ENCODE measurements at places on chromosomes 2 and 18.

DNA sequence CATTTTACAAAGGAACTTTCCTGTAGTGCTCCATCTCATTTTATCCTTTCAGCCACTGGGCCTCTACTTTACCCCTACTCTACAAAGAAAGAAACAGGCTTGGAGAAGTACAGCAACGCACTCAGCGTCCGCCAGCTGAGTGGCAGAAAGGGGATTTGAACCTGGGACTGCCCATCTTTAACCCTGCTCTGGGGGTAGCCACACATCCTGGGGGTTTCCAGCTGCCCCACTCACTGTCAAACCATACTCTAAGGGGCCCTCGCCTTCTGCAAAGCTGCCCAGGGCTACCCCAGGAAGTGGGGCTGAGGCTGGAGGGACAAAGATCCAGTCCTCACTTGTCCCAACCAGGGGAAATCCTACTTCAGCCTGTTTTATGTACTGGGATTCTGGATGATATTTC lies 17.9 kb downstream of the HS1BP3 start:
- no peak for DNase-seq

- DNase-seq: no peak
Observed at GRCh38 chr2:84846041-84846663, 34.7 kb downstream of the TRABD2A start.

GRCh38 chr18:63159590-63159989 lies 160.0 kb downstream of the BCL2 start:
- DNase-seq: no peak

DNA sequence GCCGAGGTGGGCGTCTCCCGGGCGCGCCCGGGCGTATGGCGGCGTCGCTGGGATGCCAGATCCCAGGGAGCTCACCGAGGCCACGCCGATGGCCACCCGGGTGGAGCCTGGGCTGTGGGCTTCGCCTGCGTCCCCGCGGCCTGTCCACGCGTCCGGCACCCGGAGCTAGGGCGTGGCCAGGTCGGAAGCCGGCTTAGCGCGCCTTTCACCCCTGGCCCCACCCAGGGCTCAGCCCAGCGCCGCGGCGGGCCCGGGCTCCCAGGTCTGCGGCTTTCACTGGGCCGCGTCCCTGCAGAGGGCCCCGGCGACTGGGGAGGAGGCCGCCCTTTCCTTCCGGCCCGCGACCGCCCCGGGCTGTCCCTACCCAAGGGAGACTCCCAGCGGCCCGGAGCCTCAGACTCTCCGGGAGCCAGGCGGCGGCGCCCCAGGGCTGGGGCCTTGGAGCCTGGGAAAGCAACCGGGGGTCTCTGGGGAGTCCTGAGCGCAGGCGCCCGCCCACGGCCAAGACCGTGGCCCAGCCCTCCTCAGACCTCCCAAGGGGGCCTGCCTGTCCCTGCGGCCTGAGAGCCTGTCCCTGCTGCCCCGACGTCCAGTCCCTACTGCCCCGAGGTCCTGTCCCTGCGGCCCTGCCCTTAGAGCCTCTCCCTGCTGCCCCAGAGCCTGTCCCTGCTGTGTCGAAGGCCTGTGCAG lies 36.3 kb upstream of the ITM2C start:
- no peak for DNase-seq

DNA sequence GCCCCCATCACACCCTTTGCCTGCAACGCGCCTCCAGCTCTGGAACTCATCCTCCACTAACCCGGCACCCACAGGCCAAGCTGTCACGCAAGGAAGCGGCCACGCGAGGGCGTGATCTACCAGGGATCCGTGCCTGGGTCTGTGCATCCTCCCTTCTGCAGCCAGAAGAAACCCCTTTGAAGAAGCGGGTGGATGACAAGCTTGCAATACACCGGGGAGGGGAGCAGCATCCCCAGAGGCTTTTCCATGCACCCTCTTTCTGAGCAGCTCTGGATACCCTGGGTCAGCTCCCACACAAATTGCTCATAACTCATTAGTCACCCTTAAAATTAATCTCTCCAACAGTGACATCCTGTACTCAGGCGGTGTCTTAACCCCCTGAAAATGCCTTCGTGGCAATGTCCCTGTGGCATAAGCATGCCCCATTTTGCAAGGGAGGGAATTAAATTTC lies 47.6 kb downstream of the PDCL3 start:
- DNase-seq: peak; percentile 65

GRCh38 chr2:136777391-136777790 lies 12.0 kb downstream of the THSD7B start:
- DNase-seq: no peak

DNA sequence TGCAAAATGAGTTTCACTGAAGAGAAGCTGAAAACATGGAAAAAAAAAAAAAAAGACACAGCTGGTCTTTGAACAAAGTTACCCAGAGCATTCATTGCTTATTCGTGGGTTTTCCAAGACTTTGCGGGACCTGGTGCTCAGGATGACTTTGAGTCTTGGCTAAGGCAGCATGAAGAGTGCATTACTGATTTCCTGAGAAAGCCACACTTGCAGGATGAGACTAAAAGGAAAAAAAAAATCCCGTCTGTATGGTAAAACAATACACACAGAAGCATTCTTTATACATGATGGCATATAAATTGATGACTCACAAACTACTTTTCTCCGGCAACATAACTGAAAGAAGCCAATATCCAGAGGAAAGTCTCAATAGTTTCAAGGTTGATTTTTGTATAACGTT lies 195.4 kb downstream of the SPP2 start:
- DNase-seq: peak; percentile 89

DNA sequence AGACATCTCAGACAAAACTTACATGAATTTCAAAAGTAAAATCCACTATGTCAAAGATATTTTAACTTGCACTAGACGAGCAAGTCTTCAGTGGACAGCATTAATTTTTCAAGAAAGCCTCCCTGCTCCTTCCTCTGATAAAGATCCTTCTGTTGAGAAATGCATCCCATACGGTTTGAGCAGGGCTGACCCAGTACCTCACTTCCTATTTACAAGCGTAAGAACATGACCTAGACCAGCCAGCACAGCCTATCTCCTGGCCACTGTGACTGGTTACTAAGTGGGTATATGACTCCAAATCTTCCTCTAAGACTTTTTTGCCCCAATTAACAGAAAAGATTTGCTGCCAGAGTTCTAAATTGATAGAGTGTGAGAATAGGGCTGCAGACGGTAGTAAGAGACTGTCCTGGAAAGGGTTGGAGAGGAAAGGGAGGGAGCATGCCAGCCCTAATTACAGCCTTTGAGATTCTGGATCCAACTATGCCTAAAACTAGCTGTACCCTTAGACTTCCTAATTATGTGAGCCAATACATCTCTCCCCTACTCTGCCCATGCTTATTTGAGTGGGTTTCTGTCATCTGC lies 108.4 kb downstream of the PRELID3A start:
- DNase-seq: no peak

GRCh38 chr2:234711308-234711707 lies 214.4 kb upstream of the ARL4C start:
- no peak for DNase-seq

DNA sequence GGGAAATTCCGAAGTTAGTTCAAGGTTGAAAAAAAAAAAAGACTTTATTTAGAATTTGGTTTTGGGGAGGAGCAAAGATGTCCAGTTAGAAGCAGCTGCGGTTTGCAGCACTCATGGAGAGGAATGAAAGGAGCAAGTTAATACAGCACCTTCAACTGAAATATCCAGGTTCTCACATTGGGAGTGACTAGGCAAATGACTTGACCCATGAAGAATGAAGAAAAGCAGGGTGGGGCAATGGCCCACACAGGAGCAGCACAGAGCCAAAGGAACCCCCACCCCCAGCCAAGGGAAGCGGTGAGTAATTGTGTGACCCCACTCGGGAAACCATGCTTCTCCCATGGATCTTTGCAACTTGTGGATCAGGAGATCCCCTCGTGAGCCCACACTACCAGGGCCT lies 32.8 kb downstream of the ZNF892 start:
- no peak for DNase-seq

DNA sequence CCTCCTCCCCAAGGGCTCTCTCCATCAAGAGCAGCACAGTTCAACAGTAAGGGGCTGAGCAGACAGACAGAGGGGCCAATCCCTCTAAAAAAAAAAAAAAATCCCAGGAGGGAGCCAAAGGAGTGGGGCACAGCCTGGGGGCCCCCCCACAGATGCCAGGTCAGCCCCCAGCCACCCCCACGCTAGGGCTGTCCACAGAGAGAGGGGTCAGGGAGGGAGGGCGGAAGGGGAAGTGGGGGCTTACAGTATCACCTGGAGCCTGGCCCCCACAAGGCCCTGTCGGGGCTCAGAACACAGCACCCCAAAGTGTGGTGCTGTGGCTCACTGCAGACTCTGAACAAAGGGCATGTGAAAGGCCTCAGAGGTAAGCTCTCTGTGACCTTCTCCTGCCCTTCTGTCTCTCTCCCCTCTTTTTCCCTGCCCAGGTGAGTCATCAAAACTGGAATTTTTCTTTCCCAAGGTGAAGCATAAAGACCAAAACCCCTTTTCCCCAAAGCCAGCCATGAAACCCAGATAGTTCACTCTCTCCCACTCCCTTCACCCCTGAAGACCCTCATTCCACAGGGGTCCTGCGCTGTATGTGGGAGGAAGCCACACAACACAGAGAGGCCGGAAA lies 13.9 kb downstream of the BIN1 start:
- DNase-seq: no peak

- DNase-seq: no peak
Observed at GRCh38 chr2:175964195-175964594, 37.9 kb downstream of the LNPK start.

DNA sequence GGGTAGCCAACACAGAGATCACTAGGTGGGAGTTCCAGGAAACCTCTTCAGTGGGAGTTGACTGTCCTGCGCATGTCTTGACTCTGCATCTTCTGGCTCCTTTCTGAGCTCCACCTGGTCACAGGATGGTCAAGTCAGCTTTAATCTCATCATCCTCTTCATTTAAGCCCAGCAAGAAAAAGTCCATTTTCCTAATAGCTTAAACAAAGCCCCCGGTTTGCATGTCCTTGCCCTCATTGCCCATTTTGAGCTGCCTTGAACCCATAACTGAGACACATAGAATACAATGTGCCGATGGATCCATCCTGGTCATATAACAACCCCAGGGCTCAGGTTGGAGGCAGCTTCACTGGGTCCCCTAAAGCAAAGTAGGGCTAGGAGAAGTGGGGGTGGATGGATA lies 40.8 kb downstream of the SPATS2L start:
- no peak for DNase-seq

DNA sequence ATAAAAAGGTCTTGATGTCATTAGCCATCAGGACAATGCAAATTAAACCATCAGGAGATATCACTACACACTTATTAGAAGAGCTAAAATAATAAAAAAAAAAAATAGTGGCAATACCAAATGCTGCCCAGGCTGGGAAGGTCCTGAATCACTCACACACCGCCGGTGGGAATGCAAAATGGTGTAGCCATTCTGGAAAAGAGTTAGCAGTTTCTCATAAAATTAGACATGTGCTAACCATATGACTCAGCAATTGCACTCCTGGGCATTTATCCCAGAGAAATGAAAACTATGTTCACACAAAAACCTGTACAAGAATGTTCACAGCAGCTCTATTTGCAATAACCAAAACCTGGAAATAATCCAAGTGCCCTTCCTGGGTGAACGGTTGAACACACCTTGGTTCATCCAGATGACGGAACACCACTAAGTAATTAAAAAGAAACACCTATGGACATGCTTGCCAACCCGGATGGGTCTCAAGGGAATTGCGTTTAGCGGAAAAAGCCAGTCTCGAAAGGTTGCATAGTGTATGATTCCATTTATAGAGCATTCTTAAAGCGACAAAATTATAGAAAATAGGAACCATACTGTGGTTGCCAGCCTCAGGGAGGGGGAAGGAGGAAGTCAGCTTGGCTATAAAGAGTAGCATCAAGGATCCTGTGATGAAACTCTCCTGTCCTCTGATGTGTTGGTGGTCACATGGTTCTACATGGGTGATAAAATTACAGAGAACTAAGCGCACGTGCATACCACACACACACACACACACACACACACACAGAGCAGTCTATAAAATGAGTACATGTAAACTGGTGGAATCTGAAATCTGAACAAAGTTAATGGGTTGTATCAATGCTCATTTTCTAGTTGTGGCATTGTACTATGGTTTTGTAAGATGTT lies 4.6 kb downstream of the MBP start:
- peak; percentile 76 for DNase-seq

DNA sequence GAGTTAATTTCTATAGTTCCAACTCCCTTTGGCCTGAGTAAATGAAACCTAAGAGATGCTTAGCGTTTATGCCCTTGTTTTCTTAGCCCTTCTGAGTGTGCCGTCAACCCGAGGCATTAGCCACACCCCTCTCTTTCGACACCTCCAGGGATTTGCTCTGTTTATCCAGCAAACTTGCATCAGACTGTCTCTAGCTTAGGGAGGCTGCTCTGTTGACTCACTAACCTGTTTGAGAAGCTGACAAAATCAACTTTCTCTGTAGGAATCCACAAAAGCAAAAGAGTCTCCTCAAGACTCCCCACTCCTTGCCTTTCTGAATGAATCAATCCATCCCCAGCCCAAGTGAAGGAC lies 317.6 kb downstream of the TNS1 start:
- DNase-seq: peak; percentile 75

DNA sequence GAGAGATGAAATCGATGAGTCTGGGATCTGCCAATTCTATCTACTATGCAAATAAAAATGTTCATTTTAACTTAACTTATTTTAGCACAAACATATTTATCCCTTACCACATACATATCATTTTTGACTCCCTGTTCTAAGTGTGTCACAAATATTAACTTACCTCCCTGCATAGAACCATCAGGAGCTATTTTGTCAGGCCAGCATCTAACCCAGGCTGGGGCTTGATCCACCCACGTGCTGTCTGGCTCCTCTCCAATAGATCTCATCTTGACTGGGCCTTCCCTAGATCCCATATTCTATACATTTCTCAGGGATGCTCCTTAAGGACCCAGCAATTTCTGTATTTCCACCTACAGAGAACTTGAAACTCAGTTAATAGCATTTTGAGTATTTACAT lies 20.9 kb downstream of the NTSR2 start:
- no peak for DNase-seq

DNA sequence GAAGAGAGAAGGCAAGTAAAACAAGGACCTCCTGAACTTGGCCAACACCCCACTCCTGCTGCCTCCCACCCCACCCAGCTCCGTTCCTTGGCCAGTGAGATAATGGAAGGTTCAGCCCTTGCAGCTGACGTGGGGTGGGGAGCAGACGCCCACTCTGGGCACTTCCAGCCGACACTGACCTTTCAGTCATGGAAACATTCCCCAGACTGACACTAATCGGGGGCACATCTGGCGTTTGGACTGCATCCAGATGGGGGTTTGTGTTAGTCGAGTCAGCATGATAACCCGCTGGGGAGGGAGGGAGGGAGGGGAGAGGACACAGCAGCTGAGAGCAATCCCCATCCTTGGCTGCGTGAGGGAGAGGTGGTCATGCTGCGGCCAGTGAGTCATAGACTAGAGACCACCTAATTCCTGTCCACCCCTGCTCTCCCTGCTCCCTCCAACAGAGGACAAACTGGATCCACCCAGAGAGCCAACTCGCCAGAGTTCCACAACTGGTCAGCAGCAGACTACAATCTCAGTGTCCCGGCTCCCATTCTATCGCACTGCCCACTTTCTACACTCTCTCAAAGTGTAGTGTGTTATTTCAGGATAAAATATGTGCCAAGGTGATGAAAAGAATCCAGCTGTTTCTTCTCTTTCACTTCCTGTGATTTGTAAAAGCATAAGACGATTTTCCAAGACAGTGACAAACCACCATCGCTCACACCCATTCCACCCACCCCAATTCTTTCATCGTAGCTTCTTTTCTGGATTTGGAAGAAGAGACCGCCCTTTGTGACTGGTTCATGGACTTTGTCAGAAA lies 115.4 kb upstream of the PKDCC start:
- no peak for DNase-seq
